Activated CD8-positive, alpha-beta T cell treated with anti-CD3 and anti-CD28 coated beads for 36 hours (primary cell): ENCODE measurements at places on chromosomes 1 and 21. TPM values are rescaled to one million over a fixed set of nuclear protein-coding genes. Genes with fewer than 3 reads are reported as not detected.

Gene PM20D1
- 0.22 TPM for total RNA-seq

Gene PGBD5
- total RNA-seq = not detected

Gene RPL11
- 1,493 TPM for total RNA-seq

DNA sequence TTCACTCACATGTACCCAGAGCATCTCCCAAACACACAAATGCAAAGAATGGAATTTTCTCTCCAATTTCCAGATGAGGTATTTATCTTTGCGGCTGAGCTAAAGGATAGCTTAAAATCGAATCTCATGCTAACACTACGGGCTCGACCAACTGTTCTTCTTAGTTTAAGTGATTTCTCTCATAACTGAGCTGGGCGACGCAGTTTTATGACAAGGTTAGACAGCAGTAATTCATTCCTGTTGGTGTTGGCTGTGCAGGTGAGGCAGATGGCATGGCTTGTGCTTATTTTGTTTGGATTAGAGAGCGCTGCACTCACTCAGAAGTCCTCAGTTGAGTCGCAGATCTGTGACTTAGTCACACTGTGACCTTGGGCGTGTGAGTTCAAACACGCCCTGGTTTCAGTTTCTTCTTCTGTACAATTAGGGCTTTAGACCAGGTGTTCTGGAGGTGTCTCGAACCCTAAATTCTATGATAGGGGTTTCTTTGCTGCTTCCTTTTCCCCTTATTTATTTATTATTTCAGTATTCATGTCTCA, 41.5 kb upstream of the MRPS6 start:
- H3K4me3 ChIP-seq = no peak overlapping the region
- H3K4me1 ChIP-seq = peaks cover 27% of the 10 kb centered on the region
- H3K27me3 ChIP-seq = no peaks in the 10 kb centered on the region
- no peaks in the 10 kb centered on the region for H3K36me3 ChIP-seq
- H3K27ac ChIP-seq = peak overlapping the region; percentile 1

DNA sequence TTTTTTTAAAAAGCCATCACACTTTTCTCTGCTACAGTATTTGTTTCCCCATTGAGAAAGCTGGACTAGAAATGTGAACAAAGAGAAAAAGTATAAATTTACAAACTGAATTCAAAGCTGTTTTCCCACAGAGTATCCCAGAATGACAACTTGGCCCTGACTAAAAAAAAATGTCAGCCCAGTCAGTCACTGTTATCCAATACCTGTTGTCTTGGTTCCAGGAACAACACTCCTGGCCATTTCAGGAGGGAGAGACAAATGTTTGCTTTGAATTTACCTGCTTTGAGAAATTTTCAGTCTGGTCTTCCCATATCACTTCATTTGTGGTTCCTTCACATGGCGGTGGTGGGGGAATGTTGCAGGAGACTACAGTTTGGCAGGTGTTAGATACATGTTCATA, 46.2 kb downstream of the COLGALT2 start:
- no peaks in the 10 kb centered on the region for H3K36me3 ChIP-seq
- H3K27ac ChIP-seq = no peak overlapping the region
- peaks cover 1% of the 10 kb centered on the region for H3K27me3 ChIP-seq
- peaks cover 19% of the 10 kb centered on the region for H3K4me1 ChIP-seq
- H3K4me3 ChIP-seq = no peak overlapping the region

GRCh38 chr1:245763873-245764331, 609.1 kb downstream of the KIF26B start:
- H3K4me1 ChIP-seq = no peaks in the 10 kb centered on the region
- H3K36me3 ChIP-seq = peaks cover 44% of the 10 kb centered on the region
- no peak overlapping the region for H3K27ac ChIP-seq
- H3K4me3 ChIP-seq = no peak overlapping the region

Gene BARHL2
- not detected for total RNA-seq

DNA sequence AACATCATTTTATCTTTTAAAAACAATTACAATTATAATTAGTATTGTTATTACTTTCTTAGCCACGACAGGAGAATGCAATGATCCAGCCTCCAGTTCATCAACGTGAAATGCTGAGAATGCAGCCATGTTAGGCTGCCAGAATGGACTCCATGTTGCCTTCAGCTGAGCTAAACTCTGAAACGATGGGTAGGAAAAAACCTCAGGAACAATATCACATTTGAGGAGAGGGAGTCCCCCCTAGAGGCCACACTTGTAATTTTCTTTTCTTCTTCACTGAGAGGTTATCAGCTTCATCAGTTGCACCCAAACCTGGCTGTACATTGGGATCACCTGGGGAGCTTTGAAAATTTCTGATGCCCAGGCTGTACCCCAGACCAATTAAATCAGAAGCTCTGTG, 34.6 kb upstream of the DNAH14 start:
- no peaks in the 10 kb centered on the region for H3K4me1 ChIP-seq
- H3K36me3 ChIP-seq = no peaks in the 10 kb centered on the region

Gene FAAH
- total RNA-seq = 3.0 TPM

DNA sequence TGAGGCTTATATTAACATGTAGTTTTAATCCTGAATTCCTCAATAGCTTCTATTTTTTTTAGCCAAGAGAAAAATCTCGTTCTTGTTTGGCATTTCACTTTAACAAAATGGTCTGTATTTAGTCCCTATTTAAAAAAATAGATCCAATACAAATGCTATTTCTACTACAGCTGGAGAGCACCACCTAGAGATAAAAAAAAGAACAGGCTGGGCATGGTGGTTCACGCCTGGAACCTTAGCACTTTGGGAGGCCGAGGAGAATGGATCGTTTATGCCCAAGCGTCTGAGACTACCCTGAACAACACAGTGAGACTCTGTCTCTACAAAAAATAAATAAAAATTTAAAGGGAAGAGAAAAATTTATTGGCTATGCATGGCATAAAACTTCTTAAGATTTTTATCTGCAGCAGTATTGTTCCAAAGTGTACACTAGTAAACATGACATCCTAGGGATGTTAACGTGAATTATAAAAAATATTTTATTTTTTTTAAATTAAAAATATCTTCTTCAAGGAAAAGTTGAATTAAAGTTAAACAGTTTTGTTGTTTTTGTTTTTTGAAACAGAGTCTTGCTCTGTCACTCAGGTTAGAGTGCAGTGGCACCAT, 4.4 kb downstream of the ST7L start:
- H3K4me3 ChIP-seq = no peak overlapping the region
- H3K4me1 ChIP-seq = peaks cover 7% of the 10 kb centered on the region
- DNase-seq = peak; percentile 29
- peaks cover 27% of the 10 kb centered on the region for H3K36me3 ChIP-seq
- no peaks in the 10 kb centered on the region for H3K27me3 ChIP-seq

Gene NOS1AP
- total RNA-seq = 0.18 TPM

DNA sequence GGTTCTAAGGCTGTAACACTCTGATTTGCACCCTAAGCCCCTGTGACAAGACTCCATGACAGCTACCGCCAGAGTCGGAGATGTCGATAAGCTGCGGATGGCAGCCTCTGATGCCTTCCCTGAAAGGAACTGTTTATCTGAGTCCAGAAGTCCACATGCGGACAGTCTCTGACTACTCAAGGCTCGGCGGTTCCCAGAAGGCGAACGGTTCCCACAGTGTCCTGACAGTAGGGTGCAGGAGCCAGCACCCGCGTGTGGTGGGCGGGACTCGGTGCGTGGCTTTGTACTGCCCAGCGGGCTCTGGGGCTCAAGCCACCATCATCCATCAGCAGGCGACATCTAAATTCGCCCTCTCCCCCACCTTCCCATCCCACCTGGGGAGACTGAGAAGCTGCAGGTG, 30.7 kb downstream of the LRP8 start:
- peaks cover 33% of the 10 kb centered on the region for H3K4me1 ChIP-seq
- no peak overlapping the region for H3K27ac ChIP-seq
- no peaks in the 10 kb centered on the region for H3K27me3 ChIP-seq
- H3K4me3 ChIP-seq = no peak overlapping the region

Gene OR10K2
- total RNA-seq = not detected

- H3K36me3 ChIP-seq = no peaks in the 10 kb centered on the region
- H3K27ac ChIP-seq = no peak overlapping the region
- H3K27me3 ChIP-seq = peaks cover 3% of the 10 kb centered on the region
- DNase-seq = no peak
These were observed 146.4 kb downstream of the GREM2 start for GRCh38 chr1:240465531-240465940.

Gene FAM72A
- total RNA-seq = 31.9 TPM

DNA sequence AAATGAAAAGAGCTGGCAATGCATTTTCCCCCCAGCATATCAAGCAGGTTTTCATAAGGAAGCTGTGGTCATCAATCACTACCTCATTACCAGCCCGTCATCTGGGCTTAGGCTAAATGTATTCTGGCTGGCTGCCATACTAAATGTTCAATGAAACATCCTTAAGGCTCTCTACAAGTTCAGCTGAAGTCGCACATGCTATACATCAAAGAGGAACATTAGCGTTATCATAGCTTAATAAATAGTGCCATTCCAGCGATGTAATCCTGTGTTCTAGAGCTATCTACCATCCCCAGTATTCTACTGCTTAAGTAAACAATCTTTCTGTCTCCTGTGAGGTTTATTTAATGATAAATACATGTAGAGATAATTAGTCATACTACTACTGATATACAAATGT, 288.8 kb downstream of the DPYD start:
- peaks cover 4% of the 10 kb centered on the region for H3K36me3 ChIP-seq
- H3K27me3 ChIP-seq = no peaks in the 10 kb centered on the region

DNA sequence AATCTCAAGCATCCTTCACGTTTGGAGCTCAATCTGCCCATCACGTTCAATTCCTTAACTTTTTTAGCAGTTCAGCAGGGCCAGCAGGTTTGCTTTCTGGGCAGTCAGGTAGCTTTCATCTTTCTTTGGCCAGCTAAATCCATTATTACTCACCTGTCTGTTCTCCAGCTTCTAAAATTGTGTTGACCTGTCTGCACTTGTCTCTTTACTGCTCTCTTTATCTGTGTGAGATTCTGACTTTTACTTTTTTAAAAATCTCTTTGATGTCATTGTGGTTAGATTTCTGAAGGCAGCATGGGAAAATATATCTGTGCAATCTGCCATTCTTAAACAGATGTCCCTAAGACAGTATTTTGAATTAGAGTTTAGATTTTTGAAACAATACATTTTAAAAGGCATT, 24.9 kb upstream of the CYYR1 start:
- H3K36me3 ChIP-seq = no peaks in the 10 kb centered on the region
- H3K4me1 ChIP-seq = no peaks in the 10 kb centered on the region
- H3K4me3 ChIP-seq = no peak overlapping the region
- no peaks in the 10 kb centered on the region for H3K27me3 ChIP-seq
- H3K27ac ChIP-seq = no peak overlapping the region

DNA sequence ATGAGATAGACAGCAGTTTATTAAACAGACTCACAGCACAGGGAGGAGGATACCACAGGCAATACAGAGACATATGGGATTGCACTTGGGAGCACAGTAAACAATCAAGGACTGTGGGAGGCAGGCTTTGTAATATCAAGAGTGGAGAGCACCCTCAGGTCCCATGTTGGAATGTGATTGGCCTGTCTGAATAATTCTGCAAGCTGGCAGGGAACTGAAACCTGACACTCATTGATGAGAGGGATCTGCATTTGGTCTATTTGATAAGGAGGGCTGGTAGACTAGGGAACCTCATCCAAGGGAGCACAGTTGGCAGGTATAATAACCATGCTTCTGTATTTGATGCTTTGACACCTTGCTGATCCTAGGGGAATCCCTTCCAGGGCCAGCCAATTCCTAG, 69.9 kb upstream of the PRMT6 start:
- H3K27me3 ChIP-seq = peaks cover 12% of the 10 kb centered on the region
- H3K27ac ChIP-seq = no peak overlapping the region
- no peak for DNase-seq
- H3K4me3 ChIP-seq = no peak overlapping the region
- H3K4me1 ChIP-seq = no peaks in the 10 kb centered on the region

GRCh38 chr1:197302775-197303174, 34.7 kb downstream of the CRB1 start:
- no peak overlapping the region for H3K27ac ChIP-seq
- no peak overlapping the region for H3K4me3 ChIP-seq
- no peaks in the 10 kb centered on the region for H3K4me1 ChIP-seq
- no peak for DNase-seq
- peaks cover 1% of the 10 kb centered on the region for H3K27me3 ChIP-seq

Gene FAM72C
- total RNA-seq = 21.4 TPM

Gene NVL
- total RNA-seq = 40.4 TPM

Gene PADI2
- not detected for total RNA-seq

Gene GFI1
- total RNA-seq = 55.3 TPM

- peaks cover 70% of the 10 kb centered on the region for H3K36me3 ChIP-seq
- no peak overlapping the region for H3K4me3 ChIP-seq
- H3K4me1 ChIP-seq = peaks cover 86% of the 10 kb centered on the region
- no peaks in the 10 kb centered on the region for H3K27me3 ChIP-seq
- peak overlapping the region; percentile 0 for H3K27ac ChIP-seq
- no peak for DNase-seq
These were observed 8.4 kb downstream of the YBX1 start for GRCh38 chr1:42690477-42691156.

DNA sequence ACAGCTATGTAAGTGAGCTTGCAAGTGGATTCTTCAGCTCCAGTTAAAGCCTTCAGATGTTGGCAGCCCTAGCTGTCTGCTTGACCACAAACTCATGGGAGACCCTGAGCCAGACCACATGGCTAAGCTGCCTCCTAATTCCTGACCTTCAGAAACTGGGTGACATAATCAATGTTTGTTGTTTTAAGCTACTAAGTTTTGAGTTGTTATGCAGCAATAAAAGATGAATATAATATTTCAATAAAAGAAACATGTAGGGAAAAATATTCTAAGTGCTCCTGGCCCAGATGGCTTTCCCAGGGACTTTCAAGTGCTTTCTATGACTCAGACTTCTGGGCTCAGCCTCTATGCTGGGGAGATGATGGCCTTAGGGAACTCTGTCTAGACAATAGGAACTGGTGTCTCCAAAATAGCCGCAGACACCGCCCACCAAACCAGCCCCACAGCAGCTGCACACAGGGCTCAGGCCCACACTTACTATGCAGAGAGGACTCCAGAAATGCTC, 20.3 kb upstream of the AZIN2 start:
- DNase-seq = no peak
- H3K36me3 ChIP-seq = peaks cover 11% of the 10 kb centered on the region
- no peak overlapping the region for H3K27ac ChIP-seq
- H3K4me3 ChIP-seq = no peak overlapping the region

DNA sequence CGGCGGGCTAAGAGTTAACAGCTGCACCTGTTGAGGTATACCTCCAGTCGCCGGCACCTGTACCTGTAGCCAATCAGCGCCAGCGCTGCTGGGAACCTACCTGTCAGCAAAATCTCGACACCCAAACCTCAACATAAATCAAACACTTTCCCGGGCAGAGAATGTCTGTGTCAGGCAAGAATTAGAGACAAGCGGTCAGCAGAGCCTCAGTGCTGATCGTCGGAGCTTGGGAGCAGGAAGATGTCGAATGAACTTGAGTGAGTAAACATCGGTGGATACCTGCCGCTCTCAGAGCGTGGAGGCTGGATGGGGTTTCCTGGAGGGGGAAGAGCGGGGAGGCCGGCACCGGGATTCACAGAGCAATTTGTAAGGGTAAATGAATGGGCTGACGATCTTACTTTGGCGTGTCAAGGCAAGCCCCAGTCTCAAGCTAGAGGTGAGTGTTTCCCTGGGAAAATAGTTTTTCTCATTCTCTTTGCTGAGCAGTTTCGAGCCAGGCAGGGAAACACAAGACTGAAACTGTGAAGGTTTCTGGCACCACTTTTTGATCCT, at the start of gene GRHL3:
Gene GRHL3, plus strand, starts transcription at position 46 of the 552 bp plus-strand sequence. Its CDS starts 195 bp downstream, at position 241.
- no peak for DNase-seq
- H3K27ac ChIP-seq = no peak within 1 kb of the TSS
- peaks cover 41% of the 10 kb centered on the region for H3K4me1 ChIP-seq
- no peak within 1 kb of the TSS for H3K4me3 ChIP-seq

GRCh38 chr1:179742717-179743678, at the start of gene FAM163A:
Gene FAM163A, plus strand, starts transcription at chr1:179743291. Its CDS starts 69,807 bp downstream, at chr1:179813098.
- H3K4me3 ChIP-seq = peak within 1 kb of the TSS; percentile 2
- H3K36me3 ChIP-seq = no peaks in the 10 kb centered on the region
- peak; percentile 20 for DNase-seq
- peaks cover 5% of the 10 kb centered on the region for H3K4me1 ChIP-seq
- no peak within 1 kb of the TSS for H3K27ac ChIP-seq

- peak overlapping the region; percentile 30 for H3K27ac ChIP-seq
- DNase-seq = peak; percentile 58
- peaks cover 32% of the 10 kb centered on the region for H3K4me1 ChIP-seq
- peaks cover 2% of the 10 kb centered on the region for H3K27me3 ChIP-seq
These were observed 664 bp downstream of the FAM89A start for GRCh38 chr1:231039161-231040018.

Gene PTGER3
- total RNA-seq = not detected
